ENCODE measurements at places on chromosomes 16 and 17. TPM values are rescaled to one million over a fixed set of nuclear protein-coding genes. Genes with fewer than 3 reads are reported as not detected.

GRCh38 chr17:19769946-19770652, 22.0 kb upstream of the ALDH3A1 start:
- H3K4me1 ChIP-seq = peaks cover 31% of the 10 kb centered on the region
- H3K27ac ChIP-seq = peak overlapping the region; percentile 91
- peaks cover 6% of the 10 kb centered on the region for H3K27me3 ChIP-seq
- peak overlapping the region; percentile 53 for H3K4me3 ChIP-seq

- DNase-seq = no peak
- H3K27me3 ChIP-seq = peaks cover 11% of the 10 kb centered on the region
- H3K4me1 ChIP-seq = peaks cover 17% of the 10 kb centered on the region
- peak overlapping the region; percentile 86 for H3K4me3 ChIP-seq
- H3K36me3 ChIP-seq = no peaks in the 10 kb centered on the region
- peak overlapping the region; percentile 45 for H3K27ac ChIP-seq
These were observed 511.1 kb downstream of the CDH13 start for GRCh38 chr16:83137894-83138293.

DNA sequence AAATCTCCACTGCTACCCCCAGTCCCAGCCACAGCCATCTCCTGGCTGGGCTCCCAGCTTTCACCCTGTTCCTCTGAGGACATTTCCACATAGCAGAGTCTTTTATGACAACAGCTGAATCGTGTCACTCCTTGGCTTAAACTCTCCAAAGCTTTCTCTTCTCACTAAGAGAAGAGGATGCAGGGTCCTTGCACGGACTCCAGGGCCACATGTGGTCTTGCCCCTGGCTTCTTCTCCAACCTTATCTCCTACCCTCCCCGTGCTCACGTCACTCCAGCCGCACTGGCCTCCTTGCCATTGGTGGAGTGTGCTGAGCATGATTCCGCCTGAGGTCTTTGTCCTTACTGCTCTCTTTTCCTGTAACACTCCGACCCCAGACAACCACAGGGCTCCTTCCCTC, 39.9 kb upstream of the CCDC182 start:
- H3K27ac ChIP-seq = no peak overlapping the region
- H3K27me3 ChIP-seq = peaks cover 28% of the 10 kb centered on the region
- H3K4me1 ChIP-seq = no peaks in the 10 kb centered on the region
- H3K4me3 ChIP-seq = no peak overlapping the region
- no peaks in the 10 kb centered on the region for H3K36me3 ChIP-seq
- DNase-seq = no peak

The STAT5B gene
- 20.1 TPM for total RNA-seq

DNA sequence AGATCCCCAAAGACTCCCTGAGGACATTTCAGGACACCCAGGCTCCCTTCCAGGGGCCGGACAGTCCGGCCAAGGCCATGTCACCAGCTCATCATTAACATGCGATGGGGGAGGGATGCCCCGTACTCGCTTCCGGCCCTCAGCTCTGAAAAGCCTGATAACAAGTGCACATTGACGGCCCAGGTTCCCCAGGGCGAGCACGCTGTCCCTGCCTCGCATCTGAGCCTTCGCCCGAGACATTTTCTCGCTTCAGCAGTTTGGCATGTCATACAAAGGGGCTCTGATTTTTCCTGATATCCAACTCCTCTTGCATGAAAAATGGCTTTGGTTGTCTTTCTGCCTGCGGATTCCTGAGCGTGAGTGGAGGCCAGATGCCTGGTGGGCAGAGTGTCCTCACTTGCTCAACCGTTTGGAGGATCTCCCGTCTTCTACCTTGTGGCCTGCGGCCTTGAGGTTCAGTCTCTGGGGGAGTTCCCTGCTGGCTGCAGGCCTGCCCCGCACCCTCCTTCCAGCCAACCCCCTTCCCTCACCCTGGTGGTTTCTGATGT, 14.1 kb downstream of the CACNG4 start:
- peaks cover 53% of the 10 kb centered on the region for H3K27me3 ChIP-seq
- no peak overlapping the region for H3K27ac ChIP-seq
- H3K4me3 ChIP-seq = no peak overlapping the region
- H3K36me3 ChIP-seq = no peaks in the 10 kb centered on the region
- H3K4me1 ChIP-seq = peaks cover 6% of the 10 kb centered on the region

The AHSP gene
- not detected for total RNA-seq

- H3K4me1 ChIP-seq = peaks cover 32% of the 10 kb centered on the region
- no peak for DNase-seq
- H3K27me3 ChIP-seq = peaks cover 4% of the 10 kb centered on the region
- peak overlapping the region; percentile 64 for H3K27ac ChIP-seq
These were observed 107.0 kb downstream of the ANKRD11 start for GRCh38 chr16:89383095-89384003.

GRCh38 chr17:63955232-63955631, 17.5 kb downstream of the SCN4A start:
- no peak for DNase-seq
- no peaks in the 10 kb centered on the region for H3K36me3 ChIP-seq
- H3K4me1 ChIP-seq = peaks cover 17% of the 10 kb centered on the region
- H3K27ac ChIP-seq = no peak overlapping the region
- peaks cover 12% of the 10 kb centered on the region for H3K27me3 ChIP-seq
